ENCODE measurements at places on chromosomes 7 and 10.

DNA sequence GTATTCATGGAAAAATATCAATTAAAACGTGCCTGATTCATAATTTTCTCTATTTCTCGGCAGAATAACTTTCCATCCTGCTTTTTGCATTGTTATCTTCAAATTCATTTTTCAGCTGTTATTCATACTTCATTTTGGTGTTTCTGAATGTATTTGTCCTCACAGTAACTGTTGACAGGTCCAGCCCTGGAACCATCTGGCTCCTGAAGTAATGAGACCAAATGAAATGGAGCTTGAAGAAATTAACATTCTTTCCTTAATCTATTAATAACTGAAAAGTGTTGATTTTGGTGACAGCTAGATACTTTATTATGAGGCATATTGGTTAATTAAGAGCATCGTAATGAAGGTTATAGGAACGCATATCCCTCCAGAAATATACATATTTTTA, 257.0 kb upstream of the MINDY3 start:
- no peak for DNase-seq

DNA sequence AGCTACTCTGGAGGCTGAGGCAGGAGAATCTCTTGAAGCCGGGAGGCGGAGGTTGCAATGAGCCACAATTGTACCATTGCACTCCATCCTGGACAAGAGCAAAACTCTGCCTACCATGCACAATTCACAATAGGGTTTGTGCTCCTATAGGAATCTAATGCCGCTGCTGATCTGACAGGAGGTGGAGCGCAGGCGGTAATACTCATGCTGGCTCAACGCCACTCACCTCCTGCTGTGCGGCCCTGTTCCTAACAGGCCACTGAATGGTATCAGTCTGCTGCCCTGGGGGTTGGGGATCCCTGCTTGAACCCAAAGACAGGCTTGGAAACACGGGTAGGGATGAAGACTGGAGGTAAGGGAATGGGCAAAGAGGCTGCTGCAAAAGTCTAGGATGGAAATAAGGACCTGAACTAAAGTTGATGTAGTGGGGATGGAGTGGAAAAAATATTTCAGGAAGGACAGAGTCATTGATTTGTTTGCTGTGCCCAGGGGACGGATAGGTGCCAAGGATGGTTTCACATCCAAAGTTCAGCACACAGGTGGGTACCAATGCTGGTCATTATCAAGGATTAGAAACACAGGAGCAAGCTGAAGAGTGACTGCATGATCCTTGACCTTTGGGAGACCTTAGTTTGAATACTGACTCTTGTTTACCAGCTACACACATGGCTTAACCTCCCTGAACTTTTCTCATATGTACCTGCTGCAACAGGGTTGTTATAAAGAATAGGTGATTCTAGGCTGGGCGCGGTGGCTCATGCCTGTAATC, 2.2 kb downstream of the MRPS17 start:
- no peak for DNase-seq

GRCh38 chr10:63477927-63478326, 12.2 kb upstream of the JMJD1C start:
- DNase-seq = no peak

DNA sequence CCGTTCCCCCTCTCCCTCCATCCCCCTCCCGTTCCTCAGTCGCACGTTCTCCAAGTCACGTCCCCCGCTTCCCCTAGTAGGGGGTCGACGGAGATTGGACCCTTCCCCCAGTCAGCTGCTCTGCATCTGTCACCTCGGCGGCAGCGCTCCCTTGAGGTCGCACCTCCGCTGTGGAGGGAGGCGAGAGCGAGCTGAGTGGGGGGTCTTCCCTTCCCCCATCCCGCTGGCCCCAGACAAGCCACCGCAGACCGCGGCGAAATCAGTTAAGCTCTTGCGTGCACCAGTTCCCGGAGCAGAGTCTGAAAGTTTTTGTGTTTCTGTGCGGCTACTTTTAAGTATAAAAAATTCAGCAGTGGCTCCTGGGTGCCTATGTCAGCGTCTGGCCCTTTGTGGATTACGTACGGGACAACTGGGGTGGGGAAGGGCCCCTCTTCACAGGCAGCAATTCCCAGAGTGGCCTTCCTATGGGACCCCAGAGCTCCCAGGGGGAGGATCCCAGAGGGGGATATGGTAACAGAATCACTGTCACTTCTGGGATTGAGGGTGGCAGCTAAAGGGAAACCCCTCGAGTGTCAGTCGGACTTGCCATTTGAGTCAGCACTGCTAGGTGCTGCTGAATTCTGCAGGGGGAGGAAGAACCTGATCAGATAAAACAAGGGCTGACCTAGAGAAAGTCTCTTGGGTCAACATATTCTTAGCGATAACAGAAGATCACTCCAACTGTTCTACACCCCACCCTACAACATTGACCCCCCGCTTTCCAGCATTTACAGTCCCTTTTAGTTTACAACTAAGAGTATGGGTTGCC, 12.5 kb upstream of the DDIT4 start:
- DNase-seq = no peak

- DNase-seq = no peak
Measured at GRCh38 chr7:43653891-43654504, 71.1 kb downstream of the STK17A start.

DNA sequence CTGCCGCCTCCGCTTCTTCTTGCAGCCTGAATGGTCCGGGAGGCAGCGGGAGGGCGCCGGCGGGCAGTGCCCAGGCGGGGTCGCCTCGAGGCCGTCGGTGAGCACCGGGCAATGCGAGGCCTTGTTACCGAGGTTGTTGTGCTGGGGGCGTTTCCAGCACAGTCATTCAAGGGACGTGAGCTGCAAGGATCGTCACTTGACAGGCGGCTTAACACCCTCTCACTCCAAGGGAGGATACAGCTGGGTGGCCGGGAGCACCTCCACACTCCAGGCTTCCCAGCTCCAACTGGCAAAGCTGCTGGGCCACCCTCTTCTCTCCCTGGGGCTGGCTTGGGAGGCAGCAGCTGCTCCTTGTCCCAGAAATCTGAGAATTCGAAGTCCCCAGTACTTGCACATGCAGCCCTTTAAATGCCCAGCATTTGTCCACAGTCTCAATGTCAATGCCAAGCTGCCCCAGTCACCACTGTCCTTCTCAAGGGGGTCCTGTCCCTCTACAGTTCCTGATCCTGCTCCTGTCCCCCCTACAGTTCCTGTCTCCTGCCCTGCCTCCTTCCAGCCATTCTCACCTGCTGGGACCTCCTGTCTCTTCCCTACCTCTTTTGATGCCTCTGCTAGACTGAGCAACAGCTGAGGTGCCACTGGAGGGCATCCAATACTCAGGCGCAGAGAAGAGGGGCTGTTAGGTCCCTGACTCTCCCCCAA, 4.4 kb upstream of the HOXA11 start:
- DNase-seq = no peak

GRCh38 chr7:30447466-30447865, 31.1 kb downstream of the NOD1 start:
- no peak for DNase-seq

DNA sequence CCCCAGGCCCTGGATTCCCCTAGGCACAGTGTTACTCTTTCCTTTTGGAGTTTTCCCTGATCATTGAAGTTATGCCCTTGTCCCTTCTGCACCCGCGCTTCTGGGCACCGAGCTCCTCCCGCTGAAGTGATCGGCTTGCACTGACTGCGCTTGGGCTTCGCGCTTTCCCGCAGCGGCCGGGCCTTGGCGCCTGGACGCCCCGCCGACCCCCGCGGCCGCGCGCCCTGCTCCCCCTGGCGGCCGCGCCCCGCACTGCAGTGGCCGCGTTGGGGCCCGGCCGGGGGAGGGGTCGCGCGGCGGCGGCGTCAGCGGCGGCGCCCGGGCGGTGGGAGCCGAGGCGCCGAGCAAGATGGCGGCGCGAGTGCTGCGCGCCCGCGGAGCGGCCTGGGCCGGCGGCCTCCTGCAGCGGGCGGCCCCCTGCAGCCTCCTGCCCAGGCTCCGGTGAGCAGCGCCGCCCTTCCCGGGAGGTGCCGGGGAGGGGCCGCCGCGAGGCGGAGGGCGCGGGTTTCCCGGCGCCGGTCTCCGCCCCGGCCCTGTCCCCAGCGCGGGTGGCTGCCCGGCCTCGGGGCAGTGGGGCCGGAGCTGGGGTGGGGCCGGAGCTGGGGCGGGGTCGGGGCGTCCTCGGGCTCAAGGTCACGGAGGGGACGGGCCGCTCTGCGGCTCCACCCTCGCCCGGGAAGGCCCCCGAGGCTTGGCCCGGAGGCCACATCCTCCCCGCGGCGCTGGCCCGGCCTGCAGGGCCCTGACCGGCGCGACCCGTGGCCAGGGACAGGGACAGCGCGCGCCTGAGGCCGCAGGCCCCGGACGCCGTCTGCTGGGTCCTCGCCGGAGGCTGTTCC, at the start of gene NIPSNAP2:
NIPSNAP2 (plus strand) TSS at position 325 of the 839 bp plus-strand sequence; CDS start at position 350, 25 bp downstream.
- DNase-seq = peak; percentile 45

- DNase-seq = no peak
Measured at GRCh38 chr7:108002726-108003598, at the start of gene LAMB1. LAMB1 (minus strand) TSS chr7:108003161; CDS start chr7:108002885, 276 bp downstream.

- no peak for DNase-seq
Measured at GRCh38 chr10:34544400-34544799, 270.7 kb downstream of the PARD3 start.

GRCh38 chr7:33299425-33299824, 170.1 kb downstream of the BBS9 start:
- DNase-seq = no peak

GRCh38 chr7:133124974-133125373, 43.1 kb upstream of the CHCHD3 start:
- no peak for DNase-seq

DNA sequence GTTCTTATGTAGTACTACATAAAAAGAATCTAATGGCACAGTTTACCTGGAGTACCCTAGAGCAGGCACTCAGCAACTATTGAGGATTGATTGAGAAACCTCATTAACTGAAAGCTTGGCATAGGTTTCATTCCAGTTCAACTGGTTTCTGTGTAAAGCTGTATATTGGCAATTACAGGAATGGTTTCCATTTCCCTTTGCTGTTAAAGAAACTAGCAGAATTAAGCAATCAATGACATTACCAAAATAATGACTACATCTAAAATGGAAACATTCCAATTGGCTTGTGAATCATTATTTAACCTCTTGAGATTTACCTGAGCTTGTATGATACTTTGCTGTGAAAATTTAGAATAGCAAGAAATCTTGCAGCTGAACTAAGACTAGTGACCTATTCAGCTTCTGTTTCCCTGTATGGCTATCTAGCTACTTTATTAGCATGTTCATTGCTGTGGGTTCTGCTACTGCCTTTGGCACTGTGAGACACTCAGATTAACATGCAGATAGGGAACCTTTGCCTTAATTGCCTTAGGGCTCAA, 33.5 kb upstream of the CADPS2 start:
- DNase-seq = no peak

- DNase-seq = no peak
Measured at GRCh38 chr10:100209303-100209702, 20.1 kb downstream of the CHUK start.

DNA sequence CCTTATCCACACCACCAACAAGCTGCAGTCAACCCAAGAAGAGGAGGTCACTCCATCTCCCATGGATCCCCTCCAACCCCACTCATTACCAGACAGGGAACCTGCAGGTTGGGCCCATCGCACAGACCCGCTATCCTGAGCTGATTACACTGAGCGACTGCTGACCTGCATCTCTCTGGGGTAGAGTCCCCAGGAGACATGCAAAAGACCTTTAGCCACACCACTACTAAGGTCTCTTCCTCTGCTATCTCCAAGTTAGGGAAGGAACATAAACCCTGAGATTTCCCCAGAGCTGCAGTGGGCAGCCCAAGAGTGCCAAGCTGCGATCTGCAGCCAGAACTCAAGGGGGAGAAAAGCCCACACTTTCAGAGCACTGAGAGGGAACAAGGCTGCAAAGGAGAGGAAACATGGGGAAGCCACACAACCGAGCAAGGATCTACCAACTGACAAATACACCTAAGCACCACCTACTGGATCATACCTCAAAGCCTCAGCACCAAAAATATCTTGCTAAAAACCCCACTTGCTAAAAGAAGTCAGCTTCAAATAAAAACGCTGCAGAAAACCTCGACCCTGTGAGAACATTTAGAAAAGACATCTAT, 298.2 kb downstream of the SORCS1 start:
- no peak for DNase-seq

- DNase-seq = no peak
Measured at GRCh38 chr7:141708351-141708750, at the start of gene WEE2. WEE2 (plus strand) TSS chr7:141708353; CDS start chr7:141708759, 406 bp downstream.

- DNase-seq = no peak
Measured at GRCh38 chr10:123912871-123913270, 21.3 kb upstream of the CPXM2 start.
